Forelimb muscle (tissue), 1 donor: ENCODE measurements at places on chromosomes 16 and 17.
A peak's percentile ranks its signal among the peaks of the same experiment; 100 is the strongest.

DNA sequence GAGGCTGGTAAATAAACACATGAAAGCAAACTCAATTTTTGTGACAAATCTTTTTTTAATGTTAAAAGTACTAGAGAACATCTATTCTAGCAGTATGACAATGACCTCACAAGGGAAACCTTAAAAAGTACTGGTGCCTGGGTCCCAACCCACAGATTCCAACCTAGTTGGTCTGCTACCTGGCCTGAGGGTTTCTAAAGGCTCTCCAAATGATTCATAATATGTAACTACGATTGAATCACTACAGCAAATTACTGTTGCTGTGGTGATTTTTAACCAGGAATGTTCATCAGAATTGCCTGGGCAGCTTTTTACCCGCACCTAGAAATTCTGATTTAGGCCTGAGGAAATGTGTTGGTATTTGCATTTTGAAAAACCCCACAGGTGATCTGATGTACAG lies 26.1 kb downstream of the CDR2 start:
- DNase-seq = no peak

DNA sequence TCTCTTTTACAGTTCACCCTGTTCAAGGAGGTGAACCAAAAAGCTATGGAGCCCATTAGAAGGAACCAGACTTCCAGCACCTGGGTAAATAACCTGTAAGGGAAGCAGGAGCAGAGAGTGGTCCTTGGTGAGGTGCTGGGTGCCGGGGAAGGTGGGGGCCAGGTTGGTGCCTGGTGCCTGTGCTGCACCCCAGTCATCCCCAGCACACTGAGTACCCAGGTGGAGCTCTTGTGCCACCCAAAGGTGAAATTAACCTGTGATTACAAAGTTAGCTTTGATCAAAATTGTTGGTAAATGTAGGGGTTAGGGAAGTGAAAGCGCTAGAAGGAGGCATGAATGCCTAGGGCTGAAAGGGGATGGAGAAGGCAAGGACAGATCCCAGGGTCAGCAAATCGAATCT lies 58.6 kb downstream of the CDRT4 start:
- no peak for DNase-seq

DNA sequence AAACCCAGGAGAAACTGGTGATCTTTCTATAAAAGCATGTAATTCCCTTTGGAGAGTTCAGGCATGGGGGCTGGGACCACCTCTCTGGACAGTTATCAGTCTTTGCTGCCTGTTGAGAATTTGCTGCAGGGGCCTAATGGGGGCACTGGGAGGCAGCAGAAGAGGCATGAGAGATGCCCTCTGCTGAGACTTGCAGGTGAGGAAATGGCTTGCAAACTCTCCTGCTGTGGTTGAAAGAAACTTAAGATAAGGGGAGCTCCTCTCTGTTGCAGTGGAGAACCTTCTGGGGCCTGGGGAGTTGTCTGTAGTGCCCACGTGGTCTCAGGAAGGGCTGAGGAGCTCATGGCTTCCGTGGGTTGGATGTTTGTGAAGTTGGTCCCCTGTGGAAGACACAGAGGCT lies 301.1 kb upstream of the FOXF1 start:
- no peak for DNase-seq

DNA sequence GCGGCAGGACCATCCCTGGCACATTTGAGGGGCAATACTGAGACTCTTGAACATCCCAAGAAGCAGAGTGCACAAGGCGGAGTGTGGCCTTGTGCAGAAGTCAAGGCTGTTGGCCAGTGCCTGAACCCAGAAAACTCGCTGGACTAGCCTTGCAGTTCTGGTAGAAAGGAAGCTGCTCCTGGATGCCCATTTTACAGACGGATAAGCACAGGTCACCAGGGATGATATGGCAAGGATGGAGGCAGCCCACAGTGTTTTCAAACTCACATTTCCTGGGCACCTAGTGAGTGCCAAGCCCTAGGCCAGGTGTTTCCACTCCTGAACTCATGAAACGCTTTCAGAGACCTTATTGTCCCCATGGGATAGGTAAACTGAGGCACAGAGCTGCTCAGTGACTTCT lies 1.7 kb upstream of the MAP2K3 start:
- no peak for DNase-seq

DNA sequence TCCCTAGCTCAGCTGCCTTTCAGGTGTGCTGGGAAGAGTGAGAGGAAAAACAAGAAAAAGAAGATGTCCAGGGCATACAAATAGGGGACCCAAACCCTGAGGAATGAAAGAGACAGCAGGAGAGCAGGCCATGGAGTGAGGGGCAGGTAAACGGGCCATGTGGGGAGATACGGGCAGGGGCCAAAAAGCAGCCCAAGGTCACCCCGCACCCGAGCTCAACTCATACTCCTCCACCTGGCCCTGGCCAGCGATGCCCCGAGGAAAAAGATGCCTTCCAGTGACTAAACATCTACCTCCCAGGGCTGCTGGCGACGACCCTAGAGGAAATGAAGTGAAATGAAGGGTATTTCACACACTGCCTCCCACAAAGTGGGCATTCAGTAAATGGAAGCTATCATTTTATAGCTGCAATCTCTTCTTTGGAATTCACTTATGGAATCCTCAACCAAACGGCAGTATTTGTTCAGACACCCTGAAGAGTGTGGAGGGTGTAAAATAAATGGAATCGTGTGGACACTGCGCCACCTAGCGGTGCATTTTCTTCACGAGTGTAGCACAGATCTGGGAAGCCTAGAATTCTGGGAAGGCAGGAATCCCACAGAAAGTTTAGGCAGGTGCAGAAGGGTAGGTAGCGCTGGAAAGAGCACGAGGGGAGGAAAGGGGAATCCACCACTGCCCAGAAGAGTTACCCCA lies 14.9 kb downstream of the ELAC2 start:
- peak; percentile 64 for DNase-seq

DNA sequence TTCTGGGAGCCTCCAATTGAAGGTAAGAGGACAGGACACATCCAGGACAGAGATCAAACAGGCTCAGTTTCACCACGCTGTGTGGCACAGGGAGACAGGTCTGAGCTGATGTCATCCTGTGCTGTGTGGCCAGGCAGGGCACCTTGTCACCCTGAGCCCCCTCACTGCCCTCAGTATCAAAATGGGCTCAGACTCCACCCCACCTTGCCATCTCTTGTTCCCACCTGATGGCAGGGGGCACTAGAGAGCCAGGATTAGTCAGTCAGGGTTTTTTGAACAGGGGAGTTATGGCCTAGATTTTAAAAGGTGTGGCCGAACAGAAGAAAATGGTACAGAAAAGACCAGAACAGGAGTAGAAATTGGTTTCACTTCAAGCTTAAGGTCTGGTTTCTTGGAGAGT lies 2.6 kb downstream of the KAT2A start:
- DNase-seq = no peak

DNA sequence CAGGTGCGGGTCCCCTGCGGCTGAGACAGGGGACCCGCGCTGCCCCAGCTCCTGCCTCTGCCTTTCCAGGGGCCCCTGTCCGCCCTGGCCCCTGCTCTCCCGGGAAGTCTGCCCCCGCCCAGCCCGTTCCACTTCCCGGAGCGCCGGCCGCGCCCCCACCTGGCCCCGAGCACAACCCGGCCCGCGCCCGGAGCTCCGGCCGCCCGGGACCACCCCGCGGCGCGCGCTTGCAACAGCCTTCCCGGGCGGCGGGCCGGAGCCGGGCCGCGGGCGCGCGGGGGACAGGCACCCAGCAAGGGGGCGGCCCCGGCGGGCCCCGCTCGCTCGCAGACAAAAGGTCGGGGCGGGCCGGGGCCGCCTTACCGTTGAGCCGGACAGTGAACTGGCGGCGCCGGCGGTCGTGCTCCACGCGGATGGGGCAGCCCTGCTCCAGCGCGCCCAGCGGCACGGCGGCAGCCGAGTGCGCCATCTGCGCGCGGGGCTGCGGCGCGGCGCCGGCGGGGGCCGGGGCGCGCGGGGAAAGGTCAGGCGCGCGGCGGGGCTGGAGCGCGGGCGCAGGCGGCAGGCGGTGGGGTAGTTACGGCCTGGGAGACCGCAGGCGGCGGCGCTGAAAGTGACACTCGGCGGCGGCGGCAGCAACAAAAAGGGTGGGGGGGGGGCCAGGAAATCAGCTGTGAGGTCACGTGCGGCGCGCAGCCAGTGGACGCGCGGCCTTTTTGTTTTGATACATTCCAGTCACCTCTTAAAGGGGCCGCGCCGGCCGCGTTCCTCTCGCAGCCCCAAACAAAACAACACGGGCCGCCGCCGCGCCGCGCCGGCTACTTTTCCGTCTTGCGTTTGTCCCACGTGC lies at the start of gene NATD1:
TSS of gene NATD1 (minus strand) at position 615 of the 850 bp plus-strand sequence. CDS start at position 469, 146 bp downstream.
- DNase-seq = peak; percentile 54

- no peak for DNase-seq
These were observed 870 bp upstream of the ITGA3 start for GRCh38 chr17:50055055-50055425.

- no peak for DNase-seq
These were observed 28.4 kb upstream of the ICAM2 start for GRCh38 chr17:64048805-64049204.

DNA sequence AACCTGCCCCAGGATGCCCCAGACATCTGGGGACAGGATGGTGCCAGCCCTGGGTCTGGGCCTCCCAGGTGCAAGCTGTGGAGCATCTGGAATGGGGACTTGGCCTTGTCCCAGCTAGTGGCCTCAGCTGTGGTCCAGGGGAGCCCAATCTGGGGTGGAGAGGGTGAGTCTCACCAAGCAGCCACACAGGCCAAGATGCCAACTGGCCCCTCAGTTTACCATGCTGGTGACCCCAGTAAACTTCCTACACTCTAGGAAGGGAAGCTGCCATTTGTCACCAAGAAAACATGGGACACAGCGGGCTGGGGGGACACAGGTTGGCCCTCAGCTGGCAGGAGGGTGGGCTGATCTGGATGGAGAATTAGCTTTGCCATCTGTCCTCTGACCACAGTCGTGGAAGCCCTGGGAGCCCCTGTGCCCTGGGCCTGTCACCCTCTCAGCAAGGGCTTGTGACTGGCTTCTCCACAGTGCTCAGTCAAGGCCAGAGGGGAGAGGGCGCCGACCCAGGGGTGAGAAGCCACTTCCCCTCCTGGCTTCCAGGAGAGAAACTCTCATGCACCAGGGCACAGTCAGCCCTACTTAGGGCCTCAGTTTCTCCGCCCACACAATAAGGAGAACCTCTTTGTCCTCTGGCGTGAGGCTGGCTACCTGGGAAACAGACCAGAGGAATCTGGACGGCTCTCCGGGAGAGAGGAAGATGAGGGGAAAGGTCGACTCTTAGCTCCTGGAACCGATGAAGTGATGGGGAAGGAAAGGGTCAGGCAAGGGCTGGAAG lies 126.4 kb upstream of the SMURF2 start:
- no peak for DNase-seq

- DNase-seq = peak; percentile 91
These were observed 2.4 kb upstream of the ENPP7 start for GRCh38 chr17:79728169-79728907.

- DNase-seq = no peak
These were observed 6.3 kb downstream of the STARD3 start for GRCh38 chr17:39643271-39643670.

DNA sequence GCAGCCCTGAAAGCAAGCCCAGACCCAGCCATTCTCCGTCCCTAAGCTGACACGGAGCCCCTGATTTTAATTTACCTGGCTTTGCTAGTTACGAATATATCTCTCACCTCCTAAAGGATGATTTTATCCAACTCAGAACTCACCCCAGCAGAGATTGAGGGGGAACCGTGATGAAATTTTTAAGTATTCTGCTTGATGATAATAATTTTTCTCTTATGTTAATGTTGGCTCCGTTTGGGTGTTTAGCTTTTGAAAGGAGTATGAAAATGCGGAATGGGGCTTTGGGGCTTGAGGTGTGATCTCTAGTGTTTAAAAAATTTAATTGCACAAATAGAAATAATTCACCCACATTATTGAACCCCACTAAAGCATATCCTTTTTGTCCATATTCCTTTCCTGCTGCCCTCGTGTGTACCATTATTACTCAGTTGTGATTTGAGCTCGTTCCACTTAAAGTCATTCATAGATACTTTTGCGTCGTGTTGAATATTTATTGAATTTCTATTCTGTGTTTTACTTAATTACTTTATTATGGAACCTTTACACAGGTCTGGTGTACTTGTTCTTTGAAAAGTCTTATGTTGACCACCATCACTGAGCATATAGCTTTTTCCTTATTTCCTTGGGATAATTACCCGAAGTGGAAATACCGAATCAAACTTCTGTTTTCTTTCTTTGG lies 775 bp downstream of the PRPSAP2 start:
- DNase-seq = no peak

- DNase-seq = no peak
These were observed 89.1 kb upstream of the CORO6 start for GRCh38 chr17:29711588-29712385.

DNA sequence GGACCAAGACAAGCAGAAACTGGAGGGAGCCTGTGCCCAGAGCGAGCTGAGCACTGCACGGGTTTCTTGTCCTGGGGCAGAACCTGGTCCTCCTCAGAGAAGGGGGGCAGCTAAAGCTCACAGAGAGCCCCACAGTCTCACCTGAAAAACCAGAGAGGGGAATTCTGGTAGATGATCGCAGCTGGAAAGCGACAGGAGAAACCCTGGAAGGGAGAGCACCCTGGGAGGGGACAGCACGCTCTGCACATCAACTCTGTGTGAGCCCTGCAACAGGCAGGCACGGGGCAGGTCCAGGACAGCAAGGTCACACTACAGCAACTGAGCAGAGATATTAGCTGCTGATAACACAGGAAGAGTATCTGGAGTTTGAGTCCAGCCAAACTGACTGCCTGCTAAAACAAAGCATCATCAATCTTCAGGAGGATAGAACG lies 18.2 kb downstream of the ZCCHC14 start:
- DNase-seq = no peak

DNA sequence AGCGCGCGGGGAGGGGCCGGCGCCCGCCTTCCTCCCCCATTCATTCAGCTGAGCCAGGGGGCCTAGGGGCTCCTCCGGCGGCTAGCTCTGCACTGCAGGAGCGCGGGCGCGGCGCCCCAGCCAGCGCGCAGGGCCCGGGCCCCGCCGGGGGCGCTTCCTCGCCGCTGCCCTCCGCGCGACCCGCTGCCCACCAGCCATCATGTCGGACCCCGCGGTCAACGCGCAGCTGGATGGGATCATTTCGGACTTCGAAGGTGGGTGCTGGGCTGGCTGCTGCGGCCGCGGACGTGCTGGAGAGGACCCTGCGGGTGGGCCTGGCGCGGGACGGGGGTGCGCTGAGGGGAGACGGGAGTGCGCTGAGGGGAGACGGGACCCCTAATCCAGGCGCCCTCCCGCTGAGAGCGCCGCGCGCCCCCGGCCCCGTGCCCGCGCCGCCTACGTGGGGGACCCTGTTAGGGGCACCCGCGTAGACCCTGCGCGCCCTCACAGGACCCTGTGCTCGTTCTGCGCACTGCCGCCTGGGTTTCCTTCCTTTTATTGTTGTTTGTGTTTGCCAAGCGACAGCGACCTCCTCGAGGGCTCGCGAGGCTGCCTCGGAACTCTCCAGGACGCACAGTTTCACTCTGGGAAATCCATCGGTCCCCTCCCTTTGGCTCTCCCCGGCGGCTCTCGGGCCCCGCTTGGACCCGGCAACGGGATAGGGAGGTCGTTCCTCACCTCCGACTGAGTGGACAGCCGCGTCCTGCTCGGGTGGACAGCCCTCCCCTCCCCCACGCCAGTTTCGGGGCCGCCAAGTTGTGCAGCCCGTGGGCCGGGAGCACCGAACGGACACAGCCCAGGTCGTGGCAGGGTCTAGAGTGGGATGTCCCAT lies 232.8 kb downstream of the SEC14L1 start:
- no peak for DNase-seq

GRCh38 chr17:80743181-80743771 lies 198.6 kb downstream of the RPTOR start:
- no peak for DNase-seq

- peak; percentile 40 for DNase-seq
These were observed 2.9 kb downstream of the GNAO1 start for GRCh38 chr16:56193951-56194726.
